ENCODE measurements at places on chromosomes 1 and 21.

- no peak for DNase-seq
Measured at GRCh38 chr1:230139315-230139714, 72.3 kb downstream of the GALNT2 start.

DNA sequence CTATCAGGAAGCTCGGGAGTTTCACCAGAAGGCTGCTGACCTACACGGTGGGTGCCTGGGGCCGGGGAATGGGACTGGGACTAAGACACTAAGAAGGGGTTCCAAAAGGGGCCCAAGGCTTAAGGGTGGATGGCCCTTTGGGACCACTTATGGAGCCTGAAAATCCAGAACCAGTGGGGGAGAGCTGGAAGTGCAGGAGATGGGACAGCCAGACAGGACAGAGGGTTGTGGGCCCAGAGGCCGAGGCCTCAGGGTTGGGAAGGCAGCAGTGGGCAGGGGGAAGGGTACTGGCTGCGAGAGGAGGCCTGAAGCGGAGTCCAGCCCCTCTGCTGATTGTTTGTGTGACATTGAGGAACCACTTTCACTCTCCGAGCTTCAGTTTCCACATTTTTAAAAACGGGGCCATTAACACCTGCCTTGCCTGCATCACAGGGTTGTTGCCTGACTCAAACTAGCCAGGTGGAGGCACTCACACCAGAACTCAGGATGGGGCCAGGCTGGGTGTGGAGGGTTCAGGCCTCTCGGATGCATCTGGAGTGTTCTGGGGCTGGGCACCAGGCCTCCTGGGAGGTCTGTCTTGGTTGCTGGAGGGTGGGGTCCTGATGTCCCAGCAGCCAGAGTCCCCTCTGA lies 3.0 kb downstream of the TTC24 start:
- DNase-seq = no peak

GRCh38 chr1:101145449-101145820 lies 91.4 kb upstream of the S1PR1 start:
- no peak for DNase-seq

GRCh38 chr1:54859700-54860391 lies 27.1 kb downstream of the DHCR24 start:
- no peak for DNase-seq

DNA sequence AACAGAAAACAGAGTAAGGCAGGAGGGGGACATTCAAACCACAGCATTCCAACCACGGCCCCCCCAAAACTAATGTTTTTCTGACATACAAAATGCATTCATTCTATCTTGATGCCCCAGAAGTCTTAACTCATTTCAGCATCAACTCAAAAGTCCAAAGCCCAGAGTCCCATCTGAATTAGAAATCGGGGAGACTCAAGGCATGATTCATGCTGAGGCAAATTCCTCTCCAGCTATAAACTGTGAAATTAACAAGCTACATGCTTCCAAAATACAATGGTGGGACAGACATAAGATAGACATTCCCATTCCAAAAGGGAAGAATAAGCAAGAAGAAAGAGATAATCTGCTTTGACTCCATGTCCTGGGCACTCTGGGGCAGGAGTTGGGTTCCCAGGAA lies 73.9 kb downstream of the KCNJ15 start:
- no peak for DNase-seq

GRCh38 chr1:183719289-183719688 lies 66.2 kb upstream of the APOBEC4 start:
- DNase-seq = no peak

GRCh38 chr1:94416901-94417727 lies 1.1 kb upstream of the ABCD3 start:
- no peak for DNase-seq

DNA sequence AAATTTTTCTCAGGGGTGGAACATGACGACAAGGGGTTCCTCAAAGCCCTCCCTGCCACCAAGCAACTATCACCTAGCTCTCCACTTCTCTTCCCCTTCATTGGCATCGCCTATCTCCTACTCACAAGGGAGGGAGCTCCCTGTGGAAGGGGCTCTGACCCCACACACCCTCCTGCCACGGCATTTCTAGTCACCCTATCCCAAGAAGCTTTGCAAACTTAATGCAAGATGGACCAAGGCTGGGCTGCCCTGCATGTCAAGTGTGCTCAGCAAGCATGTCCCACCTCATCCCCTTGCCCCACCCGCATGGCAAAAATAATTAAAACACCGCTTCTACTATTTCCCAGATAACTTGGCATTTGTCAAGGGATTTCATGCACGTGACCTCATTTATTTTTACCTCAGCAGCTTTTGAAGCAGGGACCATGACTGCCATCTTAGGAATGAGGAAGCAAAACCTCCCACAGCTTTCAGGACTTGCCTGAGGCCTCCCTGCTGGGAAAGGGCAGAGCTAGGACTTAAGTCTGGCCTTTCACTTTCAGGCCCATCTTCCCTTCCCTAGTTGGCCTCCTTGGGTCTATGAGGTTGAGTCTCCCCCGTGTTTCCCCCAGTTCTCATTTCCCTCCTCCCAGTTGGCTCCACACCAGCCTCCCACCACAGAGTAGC lies 161.3 kb downstream of the TSEN15 start:
- no peak for DNase-seq

DNA sequence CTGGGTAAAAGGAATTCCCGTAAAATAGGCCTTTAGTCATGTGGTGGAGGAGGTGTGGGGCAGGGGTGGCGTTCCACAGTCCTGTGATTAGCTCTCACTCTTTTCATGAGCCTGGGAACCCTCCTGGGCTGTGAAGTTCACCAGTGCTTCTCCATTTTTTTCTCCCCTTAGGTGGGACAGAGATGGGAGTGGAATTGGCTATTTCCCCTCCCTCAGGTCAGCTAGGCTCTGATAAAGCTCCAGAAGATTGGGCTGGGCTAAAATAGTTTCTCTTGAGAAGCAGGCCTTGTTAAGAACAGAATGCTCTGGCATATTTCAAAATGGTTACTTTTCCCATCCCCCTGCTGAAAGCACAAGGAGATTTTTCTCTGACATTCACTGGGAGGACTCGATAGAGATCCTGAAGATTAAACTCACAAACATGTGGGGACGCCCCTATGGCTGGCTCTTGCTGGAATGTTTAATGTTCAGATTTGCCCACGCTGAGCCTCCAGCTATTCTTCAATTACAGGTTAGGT lies 33.4 kb upstream of the SLC2A1 start:
- no peak for DNase-seq

GRCh38 chr1:214640431-214641213 lies 37.6 kb downstream of the CENPF start:
- no peak for DNase-seq

GRCh38 chr21:43873673-43874072 lies 8.7 kb downstream of the AGPAT3 start:
- no peak for DNase-seq

DNA sequence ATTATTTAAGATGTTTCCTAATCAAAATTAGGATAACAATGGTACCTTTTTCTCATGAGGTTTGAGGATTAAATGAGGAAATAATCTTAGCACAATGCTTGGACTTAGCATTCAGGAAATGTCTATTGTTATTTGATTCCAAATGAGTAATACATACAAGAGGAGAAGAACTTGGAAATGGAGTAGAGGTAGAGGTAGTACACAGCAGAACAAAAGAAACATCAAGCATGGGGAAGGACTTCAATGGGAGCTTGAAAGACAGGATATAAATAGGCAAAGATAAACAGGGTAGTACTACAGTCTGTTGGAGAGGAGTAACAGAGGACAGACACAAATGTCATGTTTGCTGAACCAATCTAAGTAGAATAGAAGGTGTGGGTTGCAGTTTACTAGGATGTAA lies 59.5 kb upstream of the RGS2 start:
- no peak for DNase-seq

- no peak for DNase-seq
Measured at GRCh38 chr1:71303617-71304041, 222.8 kb upstream of the ZRANB2 start.

GRCh38 chr1:208291923-208292711 lies 47.9 kb upstream of the PLXNA2 start:
- no peak for DNase-seq

GRCh38 chr21:27534206-27534605 lies 567.3 kb upstream of the ADAMTS5 start:
- DNase-seq = no peak

- no peak for DNase-seq
Measured at GRCh38 chr1:237042892-237043576, 1.1 kb downstream of the RYR2 start.

GRCh38 chr1:87583459-87583858 lies 254.8 kb downstream of the LMO4 start:
- DNase-seq = no peak

DNA sequence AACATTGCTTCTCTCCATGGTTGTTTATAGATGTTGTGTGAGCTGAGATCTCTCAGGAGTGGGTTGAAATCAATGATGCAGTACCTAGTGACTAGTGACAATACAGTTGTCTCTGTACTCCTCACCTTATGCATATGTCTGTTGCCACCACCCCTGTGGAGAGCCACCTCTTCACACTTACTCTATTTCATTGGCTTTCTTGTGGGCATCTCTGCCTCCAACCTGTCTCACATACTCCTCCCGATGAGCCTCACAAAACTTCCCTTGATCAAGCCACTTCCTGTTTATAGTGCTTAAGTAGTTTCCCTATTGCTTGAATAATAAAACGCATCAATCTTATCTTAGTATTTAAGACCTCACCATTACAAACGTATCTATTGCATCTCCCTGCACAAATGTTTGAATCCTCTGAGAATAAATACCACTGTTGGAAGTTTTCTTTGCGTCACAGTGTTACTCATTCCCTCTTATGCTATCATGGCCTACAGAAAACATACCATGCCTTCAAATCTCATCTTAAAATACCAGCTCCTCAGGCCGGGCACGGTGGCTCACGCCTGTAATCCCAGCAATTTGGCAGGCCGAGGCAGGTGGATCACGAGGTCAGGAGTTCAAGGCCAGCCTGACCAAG lies 54.7 kb upstream of the GREM2 start:
- no peak for DNase-seq

DNA sequence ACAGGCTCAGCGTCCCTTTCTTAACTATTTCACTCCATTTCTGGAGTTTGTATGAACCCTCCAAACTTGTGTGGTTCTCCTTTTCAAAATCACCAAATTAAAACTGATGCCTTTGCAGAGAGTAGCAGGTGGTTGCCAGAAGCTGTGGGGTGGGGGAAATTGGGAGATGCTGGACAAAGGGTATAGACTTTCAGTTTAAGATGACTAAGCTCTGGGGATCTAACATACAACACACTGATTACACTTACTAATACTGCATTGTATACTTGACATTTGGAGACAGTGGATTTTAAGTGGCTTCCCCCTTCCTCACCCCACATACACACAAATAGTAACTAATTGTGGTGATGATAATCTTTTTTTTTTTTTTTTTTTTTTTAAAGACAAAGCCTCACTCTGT lies 11.1 kb upstream of the SCYL3 start:
- no peak for DNase-seq

DNA sequence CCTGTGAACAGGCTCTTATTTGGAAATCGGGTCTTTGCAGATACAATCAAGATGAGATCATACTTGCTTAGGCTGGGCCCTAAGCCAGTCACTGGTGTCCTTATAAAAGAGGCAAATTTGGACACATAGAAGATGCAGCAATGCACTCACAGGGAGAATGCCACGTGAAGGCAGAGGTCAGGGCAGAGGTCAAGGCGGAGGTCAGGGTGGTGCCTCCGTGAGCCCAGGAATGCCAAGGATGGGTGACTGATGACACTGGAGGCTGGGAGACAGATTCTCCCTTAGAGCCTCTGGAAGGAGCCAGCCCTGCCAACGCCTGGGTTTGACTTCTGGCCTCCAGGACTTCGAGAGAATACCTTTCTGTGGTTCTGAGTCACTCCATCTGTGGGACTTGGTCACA lies 22.8 kb upstream of the C1orf174 start:
- DNase-seq = no peak

- no peak for DNase-seq
Measured at GRCh38 chr21:32611471-32611997, 643 bp downstream of the CFAP298 start.

DNA sequence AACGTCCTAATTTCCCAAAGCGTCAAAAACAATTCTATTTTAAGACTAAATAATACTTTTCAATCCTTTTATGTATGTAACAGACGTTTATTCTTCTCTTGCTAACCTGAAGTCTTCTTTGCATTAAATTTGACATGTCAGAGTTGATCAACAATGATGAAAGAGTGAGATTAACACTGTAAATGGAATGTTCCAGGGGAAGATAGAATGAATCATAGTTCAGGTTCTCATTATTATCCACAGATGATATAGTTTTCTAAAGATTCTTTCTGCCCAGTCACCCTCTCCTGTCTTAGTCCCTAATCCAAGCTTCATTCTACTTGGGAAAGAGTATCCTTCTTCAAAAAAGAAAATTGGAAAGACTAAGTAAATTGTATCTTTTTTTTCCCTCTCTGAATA lies 38.9 kb downstream of the SDCCAG8 start:
- no peak for DNase-seq

- DNase-seq = no peak
Measured at GRCh38 chr1:52186449-52186848, 44.6 kb downstream of the ZFYVE9 start.

- DNase-seq = no peak
Measured at GRCh38 chr1:152486400-152487006, 24.1 kb upstream of the LCE5A start.

DNA sequence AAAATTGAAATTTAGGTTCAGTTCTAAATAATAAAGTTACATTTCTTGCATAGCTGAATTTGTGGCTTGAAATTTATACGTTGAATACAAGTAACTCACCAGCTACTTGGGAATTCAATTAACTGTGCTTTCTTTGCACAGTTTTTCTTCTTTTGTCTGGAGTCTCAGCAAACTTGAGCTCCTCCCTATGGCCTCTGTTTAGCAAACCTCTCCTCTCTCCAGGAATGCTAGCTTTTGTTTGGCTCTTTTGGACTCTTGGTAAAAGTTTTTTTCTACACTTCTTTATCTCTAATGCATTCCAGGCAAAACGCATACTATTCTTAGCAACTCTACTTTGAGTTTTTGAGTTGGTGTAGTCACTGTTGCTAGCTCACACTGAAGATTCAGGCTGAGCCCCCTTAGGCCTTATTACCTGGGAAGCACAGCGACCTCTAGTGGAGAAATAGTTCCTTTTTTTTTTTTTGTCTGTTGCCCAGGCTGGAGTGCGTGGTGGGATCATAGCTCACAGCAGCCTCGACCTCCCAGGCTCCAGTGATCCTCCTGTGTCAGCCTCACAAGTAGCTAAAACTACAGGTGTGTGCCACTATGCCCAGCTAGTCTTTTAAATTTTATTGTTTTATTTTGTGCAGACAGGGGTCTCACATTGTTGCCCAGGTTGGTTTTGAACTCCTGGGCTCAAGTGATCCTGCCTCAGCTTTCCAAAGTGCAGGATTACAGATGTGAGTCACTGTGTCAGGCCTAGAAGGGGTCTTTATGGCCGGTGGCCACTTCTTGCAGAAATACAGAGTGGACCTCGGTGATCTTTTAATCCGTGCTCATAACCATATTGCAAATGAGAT lies 61.7 kb downstream of the CASQ2 start:
- DNase-seq = no peak

- no peak for DNase-seq
Measured at GRCh38 chr1:7733276-7733675, 37.8 kb upstream of the VAMP3 start.

GRCh38 chr1:7921796-7922195 lies 18.8 kb downstream of the TNFRSF9 start:
- DNase-seq = no peak

GRCh38 chr1:179016706-179017382 lies 8.8 kb upstream of the FAM20B start:
- no peak for DNase-seq

- DNase-seq = no peak
Measured at GRCh38 chr1:116002781-116003420, 26.6 kb downstream of the SLC22A15 start.

- DNase-seq = no peak
Measured at GRCh38 chr1:4696161-4696745, 41.8 kb downstream of the AJAP1 start.

GRCh38 chr1:228850141-228851100 lies 115.1 kb downstream of the RHOU start:
- DNase-seq = no peak

Data from activated naive CD8-positive, alpha-beta T cell treated with anti-CD3 and anti-CD28 coated beads, Interleukin-2, amount 50 U/mL, for 16 hours (primary cell).